Epithelial cell of esophagus (primary cell): ENCODE measurements at places on chromosomes 2 and 18.

GRCh38 chr2:97950329-97951154 lies 45.2 kb downstream of the TMEM131 start:
- peak; percentile 83 for DNase-seq

GRCh38 chr2:120230515-120231471 lies 7.6 kb upstream of the TMEM185B start:
- no peak for DNase-seq

DNA sequence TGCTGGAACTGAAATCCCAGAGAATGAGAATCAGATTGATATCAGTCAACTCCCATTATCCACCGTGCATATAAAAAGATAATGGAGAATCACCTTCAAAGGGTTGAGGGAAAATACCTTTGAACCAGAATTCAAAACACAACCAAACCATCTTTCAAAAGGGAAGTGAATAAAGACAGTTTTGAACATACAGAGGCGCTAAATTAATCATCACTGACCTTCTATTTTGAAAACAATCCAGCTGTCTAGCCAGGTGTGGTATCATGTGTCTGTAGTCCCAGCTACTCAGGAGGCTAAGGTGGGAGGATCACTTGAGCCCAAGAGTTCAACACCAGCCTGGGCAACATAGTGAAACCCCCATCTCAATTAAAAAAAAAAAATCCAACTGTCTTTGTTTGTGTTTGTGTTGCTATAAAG lies 63.6 kb downstream of the TRABD2A start:
- DNase-seq = no peak

DNA sequence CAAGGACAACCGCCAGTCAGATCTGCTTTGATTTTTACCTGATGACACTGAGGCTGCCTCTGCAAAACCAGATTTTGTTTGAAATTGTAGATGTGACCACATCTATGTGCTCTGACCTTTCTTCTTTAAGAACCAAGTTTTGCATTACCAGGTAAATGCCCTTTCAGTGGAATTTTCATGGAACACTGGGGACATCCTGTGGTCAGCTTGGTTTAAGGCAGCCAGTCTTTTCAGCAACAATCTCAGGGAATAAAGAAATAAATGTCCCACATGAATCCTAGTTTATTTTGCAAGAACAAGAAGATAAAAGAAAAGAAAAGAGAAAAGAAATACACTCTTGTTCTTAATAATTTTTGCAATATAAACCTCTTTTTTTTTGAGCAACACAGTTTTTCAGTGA lies 90.6 kb downstream of the POU3F3 start:
- DNase-seq = peak; percentile 48

GRCh38 chr2:120503793-120504571 lies 158.0 kb downstream of the INHBB start:
- peak; percentile 75 for DNase-seq

DNA sequence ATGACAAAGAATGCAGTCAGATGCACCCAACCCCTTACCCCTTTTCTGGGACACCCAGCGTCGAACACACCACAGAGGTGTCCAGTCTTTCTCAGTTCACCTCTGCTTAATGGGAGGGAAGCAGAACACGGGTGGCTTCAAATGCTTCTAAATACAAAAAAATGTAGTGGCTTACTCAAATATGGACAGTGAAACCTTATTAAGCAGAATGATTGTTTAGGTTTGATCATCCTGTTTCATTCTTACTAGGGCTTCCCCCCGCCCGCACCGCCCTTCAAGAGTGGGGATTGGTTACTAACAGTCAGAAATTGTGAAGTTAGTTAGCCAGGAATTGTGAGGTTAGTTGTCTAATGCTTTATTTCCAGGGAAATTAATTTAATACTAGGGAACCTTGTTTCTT lies 21.6 kb downstream of the ATG16L1 start:
- no peak for DNase-seq

- peak; percentile 62 for DNase-seq
Measured at GRCh38 chr2:25341753-25342371, at the start of gene DNMT3A. Gene DNMT3A, minus strand, starts transcription at chr2:25341925. Its CDS starts 27,941 bp downstream, at chr2:25313984.

GRCh38 chr18:8063733-8064132 lies 496.6 kb downstream of the PTPRM start:
- DNase-seq = peak; percentile 63

DNA sequence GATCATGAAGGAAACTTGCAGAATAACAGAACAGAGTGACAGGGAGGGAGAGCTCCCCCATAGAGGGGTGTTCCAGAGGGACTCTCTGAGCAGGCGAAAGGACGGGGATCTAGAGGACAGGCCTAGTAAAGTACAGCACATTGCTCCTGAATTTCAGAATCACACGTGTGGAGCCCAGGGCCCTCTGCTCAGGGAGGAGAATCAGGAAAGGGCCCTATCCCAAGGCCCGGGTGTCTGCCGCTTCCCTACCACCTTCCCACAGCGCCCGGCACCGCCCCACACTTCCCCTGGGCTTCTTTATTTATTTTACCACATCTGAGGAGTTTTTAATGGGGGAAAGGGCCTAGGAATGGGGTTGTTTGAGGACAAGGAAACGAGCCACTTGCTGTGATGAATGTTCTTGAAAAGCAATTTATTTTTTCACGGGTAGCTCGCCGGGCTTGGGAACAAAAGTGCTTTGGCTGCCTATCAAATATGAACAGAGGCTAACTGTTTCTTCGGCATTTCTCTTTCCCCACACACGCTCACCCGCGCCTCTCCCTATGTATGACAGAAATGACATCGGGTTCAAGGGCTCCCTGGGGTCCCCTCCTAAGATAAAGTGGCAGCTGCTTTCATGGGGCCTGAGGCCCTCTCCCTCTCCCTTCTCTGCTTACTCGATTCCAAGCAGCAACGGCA lies 79.3 kb upstream of the GLI2 start:
- DNase-seq = no peak

GRCh38 chr2:241179899-241180298 lies 8.6 kb upstream of the ANO7 start:
- DNase-seq = no peak

DNA sequence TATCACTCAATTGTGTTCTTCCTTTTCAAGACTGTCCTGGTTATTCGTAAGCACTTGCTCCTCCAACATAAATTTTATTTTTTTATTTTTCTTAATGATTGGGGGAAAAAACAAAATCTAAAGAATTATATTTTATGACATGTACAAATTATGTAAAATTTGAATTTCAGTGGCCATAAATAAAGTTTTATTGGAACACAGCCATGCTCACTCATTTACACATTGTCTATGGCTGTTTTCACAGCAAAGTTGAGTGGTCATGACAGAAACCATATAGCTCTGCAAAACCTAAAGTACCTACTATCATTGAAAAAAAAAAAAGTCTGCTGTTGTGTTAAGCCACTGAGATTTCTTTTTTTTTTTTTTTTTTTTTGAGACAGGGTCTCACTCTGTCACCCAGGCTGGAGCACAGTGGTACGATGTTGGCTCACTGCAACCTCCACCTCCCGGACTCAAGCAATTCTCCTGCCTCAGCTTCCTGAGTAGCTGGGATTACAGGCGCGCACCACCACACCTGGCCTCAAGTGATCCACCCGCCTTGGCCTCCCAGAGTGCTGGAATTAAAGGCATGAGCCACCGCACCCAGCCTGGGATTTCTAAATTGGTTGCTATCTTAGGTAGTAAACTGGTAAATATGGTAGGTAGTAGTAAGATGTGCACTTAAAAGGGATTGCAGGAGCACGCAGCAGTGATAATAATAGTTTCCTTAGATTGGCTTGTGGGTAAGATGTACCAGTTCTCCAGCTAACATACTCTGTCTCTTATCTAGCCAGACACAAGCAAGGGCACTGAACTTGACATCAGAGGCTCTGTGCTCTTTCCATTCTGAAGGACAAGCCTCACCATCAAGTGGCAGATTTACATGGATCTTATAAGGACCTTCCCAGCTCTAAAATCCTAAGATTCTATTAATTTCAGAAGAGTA lies 44.4 kb downstream of the KCNG3 start:
- no peak for DNase-seq

GRCh38 chr2:239144713-239144999 lies 256.2 kb downstream of the HDAC4 start:
- DNase-seq = no peak

DNA sequence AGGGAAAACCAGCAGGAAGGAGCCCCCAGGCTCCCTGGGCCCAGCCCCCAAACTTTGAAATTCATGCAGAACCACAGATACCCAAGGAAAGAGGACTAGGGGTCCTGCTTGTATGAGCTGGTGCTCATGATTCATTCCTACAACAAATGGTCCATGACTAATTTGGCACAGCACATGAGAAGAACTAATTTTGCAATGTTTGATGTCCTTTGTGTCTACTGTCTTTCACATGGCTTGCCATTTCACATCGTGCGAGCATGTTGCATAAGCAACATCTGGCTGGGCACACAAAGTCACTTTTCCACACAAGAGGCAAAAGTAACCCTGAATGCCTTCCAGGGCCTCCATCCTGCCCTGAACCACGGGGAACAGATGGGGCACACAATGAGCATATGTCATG lies 149.6 kb upstream of the APCDD1 start:
- DNase-seq = peak; percentile 86

- peak; percentile 22 for DNase-seq
Measured at GRCh38 chr2:170493426-170494097, 221.6 kb upstream of the SP5 start.

- DNase-seq = no peak
Measured at GRCh38 chr18:650428-650858, 7.0 kb upstream of the TYMS start.

GRCh38 chr2:221533299-221533698 lies 38.8 kb downstream of the EPHA4 start:
- peak; percentile 92 for DNase-seq

DNA sequence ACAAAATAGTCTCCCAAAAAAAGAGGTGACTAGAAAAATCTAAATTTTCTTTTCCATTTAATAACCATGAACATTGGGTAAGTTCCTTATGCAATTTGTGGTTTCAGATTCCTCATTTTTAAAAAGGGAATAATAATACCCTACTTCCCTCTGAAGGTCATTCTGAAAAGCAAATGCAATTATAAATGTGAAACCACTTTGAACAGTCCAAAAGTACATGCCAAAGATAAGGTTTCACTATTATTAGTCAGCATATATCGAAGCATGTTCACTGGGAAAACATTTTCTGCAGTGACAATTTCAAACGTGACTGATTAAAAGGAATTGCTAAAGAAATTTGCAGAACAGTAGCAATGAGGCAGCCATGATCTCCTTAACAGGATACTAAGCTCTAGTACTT lies 100.1 kb upstream of the RNF152 start:
- DNase-seq = peak; percentile 50

DNA sequence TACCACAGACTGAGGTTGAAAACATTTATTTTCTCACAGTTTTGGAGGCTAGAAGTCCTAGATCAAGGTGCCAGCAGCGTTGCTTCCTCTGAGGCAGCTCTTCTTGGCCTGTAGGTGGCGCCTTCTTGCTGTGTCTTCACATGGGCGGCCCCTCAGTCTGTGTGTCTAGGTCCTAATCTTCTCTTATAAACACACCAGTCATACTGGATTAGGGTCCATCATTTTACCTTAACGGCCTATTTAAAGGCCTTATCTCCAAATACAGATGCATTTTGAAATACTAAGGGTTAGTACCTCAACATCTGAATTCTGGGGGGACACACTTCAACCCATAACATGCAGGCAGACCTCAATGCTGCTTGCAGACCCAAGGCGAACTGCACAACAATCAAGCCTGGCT lies 4.4 kb upstream of the RMC1 start:
- peak; percentile 78 for DNase-seq

GRCh38 chr2:231394211-231395141 lies 1.0 kb upstream of the B3GNT7 start:
- peak; percentile 19 for DNase-seq

DNA sequence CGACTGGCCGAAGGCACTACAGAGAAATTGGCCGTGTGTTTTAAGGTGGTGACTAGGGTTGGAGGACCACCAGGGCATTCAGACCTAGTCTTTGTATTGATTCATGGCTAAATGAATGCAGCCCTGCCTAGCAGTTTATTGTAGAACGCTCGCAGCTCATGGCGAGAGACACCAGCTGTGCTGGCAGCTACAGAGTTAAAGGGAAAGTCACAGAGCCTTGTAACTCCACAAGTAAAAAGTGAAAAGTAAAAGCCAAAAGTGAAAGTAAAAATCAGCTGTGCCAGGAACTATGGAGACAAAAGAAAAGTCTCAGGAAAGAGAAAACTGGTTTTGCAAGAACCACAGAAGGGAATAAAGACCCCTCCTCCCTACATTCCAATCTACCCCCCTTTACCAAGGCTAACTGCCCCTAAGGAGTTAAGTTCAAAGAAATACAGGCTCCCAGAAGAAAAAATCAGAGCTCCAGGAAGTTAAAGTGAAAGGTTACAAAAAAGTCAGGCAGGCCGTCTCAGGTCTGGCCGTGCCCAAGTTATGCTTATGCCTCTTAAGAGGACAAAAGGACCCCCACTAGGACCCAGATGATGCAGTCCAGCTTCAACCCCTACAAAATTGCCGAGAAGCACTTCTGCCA lies 46.4 kb upstream of the SELENOI start:
- DNase-seq = peak; percentile 60

DNA sequence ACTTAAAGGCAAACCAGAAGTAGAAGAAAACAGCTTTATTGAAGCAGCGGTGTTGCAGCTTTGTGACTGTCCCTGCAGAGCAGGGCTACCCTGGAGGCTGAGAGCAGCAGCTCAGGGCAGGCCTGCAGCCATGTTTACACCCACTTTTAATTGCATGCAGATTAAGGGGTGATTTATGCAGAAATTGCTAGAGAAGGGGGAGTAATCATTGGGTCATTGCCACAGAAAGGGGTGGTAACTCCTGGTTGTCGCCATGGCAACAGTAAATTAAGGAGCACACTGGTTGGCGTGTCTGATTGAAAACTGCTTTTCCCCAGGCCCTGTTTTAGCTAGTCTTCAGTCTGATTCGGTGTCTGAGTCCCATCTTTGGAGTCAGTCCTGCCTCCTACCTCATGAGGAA lies 195.4 kb upstream of the HDAC4 start:
- DNase-seq = no peak

GRCh38 chr18:67875060-67875459 lies 358.5 kb upstream of the DSEL start:
- peak; percentile 11 for DNase-seq

- peak; percentile 58 for DNase-seq
Measured at GRCh38 chr2:111662039-111662770, 221.8 kb downstream of the ANAPC1 start.

- DNase-seq = no peak
Measured at GRCh38 chr2:132697556-132698205, 27.7 kb upstream of the LYPD1 start.
